ENCODE measurements at places on chromosomes 13 and 19.

GRCh38 chr19:42122691-42123607, 9.3 kb downstream of the POU2F2 start:
- no peak for DNase-seq

DNA sequence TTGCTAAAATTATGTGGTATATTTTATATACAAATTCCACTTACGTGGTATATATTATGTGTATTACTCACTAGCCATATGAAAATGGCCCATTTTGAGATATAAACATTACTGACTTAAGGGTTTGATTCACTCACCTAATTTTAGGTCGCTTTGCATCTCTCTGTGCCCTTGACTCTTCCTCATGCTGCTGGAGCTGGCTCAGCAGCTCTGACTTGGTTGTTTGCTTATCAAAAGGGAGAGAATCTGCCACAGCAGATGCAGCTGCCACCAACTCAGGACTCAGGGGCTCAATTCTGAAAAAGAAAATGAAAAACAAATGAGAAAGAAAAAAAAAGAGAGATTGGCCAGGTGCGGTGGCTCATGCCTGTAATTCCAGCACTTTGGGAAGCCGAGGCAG, 12.2 kb downstream of the MRPS31 start:
- no peak for DNase-seq

GRCh38 chr19:16143399-16144215, at the start of gene HSH2D:
Gene HSH2D, plus strand, starts transcription at chr19:16143685. Its CDS starts 5,066 bp downstream, at chr19:16148751.
- DNase-seq, result no peak

DNA sequence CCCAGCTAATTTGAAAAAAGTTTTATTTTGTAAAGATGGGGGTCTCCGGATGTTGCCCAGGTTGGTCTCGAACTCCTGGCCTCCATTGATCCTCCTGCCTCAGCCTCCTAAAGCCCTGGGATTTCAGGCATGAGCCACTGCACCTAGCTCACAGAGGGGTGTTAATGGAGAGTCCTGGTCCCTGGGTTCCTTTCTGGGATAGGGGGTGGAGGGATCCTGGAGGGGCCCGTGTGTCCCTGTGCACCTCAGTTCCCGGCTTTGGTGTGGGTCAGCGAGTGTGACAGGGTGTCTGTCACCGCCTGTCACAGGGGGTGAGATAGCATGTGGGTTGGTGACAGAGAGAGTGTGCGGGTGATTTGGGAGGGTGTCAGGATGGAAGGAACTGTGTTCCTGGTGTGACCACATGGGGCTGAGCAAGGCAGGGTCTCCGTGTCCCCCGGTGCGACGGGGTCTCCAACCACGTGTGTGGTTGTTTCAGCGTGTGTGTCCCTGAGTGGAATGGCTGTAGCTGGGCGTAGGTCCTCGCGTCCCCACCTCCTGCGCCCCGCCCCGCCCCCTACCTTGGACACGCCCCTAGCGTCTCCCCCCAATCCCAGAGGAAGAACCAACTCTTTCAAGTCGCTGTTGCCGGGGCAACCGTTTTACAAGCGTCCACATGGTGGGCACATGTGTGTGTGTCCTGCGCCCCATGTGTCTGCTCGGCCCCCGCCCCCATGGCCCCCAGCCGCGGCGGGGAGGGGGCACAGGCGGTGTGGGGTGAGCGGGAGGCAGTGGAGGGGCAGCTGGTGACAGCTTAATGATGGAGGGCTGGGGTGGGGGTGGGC, 2.9 kb upstream of the NRTN start:
- no peak for DNase-seq

- DNase-seq, result no peak
Observed at GRCh38 chr19:46413262-46414031, at the start of gene CCDC8. Gene CCDC8, minus strand, starts transcription at chr19:46413564. Its CDS starts 754 bp downstream, at chr19:46412810.

DNA sequence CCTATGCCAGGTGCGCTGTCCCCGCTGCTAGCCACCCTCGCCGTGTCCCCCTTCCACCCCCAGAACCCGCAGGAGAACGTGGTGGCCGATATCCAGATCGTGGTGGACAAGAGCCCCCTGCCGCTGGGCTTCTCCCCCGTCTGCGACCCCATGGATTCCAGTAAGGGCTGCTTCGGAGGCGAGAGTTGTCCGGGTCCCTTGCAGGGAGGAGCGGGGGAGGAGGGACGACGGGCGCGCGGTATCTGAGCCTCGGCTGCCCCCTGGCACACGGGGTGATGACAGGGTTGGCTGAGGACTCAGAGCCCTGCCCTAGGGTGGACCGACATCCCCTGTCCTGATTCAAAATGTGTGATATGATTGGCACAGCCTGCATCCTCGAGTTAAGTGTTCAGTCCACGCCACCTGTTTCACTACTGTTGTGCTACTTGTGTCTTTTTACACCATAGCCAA, 653 bp downstream of the MVB12A start:
- DNase-seq, result no peak

GRCh38 chr13:110590577-110590976, 24.8 kb upstream of the NAXD start:
- DNase-seq, result no peak
